ENCODE measurements at places on chromosomes 2 and 18.

DNA sequence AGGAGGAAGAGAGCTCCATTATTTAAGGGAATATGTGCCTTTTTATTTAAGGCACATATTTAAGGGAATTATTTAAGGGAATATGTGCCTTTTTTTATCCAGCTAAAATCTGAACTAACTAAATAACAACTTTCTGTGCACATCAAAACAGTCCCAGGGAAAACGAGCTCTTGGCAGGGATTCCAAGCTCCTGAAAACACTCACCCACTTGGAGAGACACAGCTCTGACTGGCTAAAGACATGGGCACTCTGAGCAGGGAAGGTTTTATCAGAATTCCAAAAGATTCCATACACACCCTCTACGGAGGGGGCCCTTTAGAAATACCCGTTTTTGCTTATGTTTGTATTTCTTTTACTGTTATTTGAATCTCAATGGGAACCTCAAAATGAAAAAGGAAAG, 181.0 kb downstream of the ZNF516 start:
- DNase-seq = no peak

- DNase-seq = no peak
These were observed 23.8 kb upstream of the PTMA start for GRCh38 chr2:231684314-231685223.

DNA sequence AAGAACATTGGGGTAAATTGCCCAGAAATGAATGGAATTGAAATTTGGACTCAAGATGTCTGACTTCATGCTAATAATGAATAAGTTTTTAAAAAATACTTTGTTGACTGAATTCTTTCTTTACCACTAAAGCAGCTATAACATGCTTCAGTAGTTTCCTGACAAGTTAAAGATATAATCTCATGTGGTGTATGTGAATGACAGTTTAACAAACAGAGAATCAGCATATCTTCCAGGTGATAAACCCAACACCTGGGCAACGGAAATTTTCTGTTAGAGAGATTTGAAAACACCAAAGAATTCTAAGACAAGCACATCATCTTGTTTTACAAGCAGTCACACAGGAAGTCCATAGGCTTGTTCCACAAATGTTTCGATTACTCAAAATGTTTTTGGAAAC, 372.6 kb upstream of the VRK2 start:
- no peak for DNase-seq

GRCh38 chr2:226187156-226187555, 612.5 kb downstream of the IRS1 start:
- no peak for DNase-seq

- no peak for DNase-seq
These were observed 61.8 kb downstream of the TBC1D8 start for GRCh38 chr2:101089419-101089818.

DNA sequence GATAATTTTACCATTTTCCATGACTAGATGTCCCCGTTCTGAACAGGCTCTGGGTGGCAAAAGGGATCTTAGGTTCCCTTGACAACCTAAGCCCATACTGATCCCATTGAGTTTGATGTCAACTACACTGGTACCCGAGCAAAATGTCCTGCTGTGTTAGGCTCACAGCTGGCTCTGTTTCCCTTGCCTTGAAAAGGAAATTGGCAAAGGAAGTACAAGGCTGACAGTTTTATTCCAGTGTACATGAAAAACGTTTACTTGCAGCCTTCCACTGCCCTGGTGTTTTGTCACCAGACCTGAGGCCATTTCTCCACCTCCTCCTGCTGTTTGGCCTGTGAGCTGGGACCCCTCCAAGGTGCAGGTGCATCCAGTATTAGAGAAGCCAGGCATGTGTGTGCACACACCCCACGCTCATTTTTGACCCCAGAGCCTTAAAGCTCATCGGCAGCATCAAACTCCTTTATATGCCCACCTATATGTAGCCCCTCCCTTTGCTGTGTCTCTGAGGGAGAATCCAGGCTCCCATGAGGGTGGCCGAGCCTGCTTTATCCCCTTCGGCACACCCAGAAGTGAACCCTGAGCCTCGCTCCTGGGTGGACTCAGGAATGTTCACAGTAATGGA, 171.3 kb downstream of the NDUFA10 start:
- DNase-seq = no peak

GRCh38 chr18:57561728-57562423, 24.6 kb downstream of the FECH start:
- no peak for DNase-seq

- no peak for DNase-seq
These were observed 34.0 kb upstream of the SESTD1 start for GRCh38 chr2:179298666-179299065.

DNA sequence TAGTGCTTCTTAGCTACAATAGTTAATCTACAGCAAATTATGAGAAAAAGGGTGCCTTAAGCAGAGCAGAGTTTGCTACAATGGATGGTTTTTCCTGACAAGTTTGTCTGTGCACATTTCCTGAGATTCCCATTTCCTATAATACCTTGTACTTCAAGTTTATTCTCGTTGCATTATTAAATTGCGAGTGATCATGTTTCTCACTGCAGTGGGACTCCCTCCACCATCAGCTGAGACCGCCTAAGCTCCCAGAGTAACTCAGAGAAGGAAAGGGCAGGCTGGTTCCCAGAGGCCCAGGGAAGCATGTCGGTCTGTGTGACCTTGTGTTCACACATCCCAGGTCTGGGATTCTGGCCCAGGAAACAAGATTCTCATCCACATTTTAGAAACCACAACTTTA, 162.1 kb downstream of the ARL4C start:
- DNase-seq = no peak

GRCh38 chr2:95074663-95075439, 46.8 kb downstream of the MRPS5 start:
- DNase-seq = peak; percentile 23

- no peak for DNase-seq
These were observed 117.9 kb upstream of the ID2 start for GRCh38 chr2:8563814-8564474.

DNA sequence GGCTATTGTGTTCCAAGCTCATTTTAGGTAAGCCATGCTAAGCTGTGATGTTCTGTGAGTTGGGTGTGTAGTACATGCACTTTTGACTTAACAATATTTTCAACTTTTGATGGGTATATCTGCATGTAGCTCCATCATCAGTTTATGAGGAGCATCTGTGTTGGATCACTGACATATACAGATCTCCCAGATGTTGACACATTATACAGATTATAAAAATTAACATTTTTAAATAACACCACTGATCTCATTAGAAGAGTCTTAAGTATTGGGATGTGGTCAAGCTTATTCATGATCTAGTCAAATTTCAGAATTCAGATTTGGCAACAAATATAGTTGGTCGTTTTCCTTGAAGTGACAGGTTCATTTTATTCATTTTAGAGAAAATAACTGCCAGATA, 51.7 kb downstream of the CAB39 start:
- no peak for DNase-seq

GRCh38 chr18:12852566-12853315, 31.3 kb downstream of the PTPN2 start:
- no peak for DNase-seq

DNA sequence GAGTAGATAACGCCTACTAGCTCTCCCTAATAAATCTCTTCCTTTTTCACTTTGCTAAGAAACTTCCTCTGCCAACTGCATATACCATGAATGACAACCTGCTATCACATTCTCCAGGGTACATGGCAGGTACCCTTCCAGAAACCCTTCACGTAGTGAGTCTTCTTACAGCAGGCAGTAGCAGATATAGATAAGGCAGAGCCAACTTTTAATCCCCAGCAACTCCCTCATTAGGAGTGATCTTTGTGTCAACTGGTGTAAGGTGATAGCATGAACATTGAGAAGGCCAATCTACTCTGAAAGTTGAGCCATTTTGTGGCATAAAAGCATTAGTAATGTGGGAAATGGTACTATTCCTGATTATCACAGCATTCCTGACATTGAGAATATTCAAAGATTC, 5.7 kb upstream of the STK17B start:
- no peak for DNase-seq

DNA sequence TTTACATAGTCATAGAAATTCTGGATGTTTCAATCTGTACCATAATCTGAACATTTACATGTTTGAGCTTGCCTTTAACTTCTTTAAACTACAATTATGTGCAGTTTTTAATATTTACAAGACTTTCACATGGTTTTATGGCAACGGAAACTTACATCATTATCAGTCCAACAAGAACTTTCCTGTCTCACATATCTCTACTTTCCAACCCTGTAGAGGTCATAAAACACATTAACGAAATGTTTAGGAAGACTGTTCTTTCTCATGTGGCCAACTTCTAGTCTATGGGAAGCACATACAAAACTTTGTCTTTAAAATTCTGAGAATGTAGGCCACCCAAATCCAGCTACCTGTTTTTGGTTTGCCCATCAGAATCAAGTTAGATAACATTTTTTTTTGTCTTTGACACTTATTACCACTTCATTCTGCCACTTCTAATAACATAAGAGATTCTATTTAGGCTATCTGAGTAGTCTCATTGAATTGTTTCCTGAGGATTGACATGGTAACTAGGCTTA, 693.2 kb downstream of the KCNJ3 start:
- DNase-seq = no peak

GRCh38 chr18:25786758-25787157, 303.7 kb downstream of the SS18 start:
- DNase-seq = no peak

DNA sequence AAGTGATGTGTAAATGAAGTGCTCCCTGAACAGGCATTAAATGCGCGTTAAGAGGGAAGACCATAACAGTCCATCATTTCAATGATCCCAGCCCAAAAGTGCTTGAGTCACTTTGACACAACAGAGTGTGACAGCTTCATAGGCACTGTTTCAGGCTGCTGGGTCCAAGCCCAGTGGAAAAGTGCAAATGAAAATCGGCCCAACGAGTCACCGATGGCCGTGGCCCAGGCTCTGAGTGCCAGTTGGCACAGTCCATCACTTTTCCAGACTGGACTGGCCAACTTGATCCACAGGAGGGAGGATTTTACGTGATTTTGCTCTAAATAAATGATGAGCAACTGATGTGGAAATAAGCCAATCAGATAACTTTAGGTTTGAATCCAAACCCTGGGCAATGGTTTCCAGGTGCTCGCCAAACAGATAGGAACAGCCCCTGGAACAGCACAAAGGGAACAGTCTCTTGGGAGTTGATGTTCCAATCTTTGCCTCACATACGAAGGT, 114.0 kb downstream of the SP3 start:
- DNase-seq = no peak

DNA sequence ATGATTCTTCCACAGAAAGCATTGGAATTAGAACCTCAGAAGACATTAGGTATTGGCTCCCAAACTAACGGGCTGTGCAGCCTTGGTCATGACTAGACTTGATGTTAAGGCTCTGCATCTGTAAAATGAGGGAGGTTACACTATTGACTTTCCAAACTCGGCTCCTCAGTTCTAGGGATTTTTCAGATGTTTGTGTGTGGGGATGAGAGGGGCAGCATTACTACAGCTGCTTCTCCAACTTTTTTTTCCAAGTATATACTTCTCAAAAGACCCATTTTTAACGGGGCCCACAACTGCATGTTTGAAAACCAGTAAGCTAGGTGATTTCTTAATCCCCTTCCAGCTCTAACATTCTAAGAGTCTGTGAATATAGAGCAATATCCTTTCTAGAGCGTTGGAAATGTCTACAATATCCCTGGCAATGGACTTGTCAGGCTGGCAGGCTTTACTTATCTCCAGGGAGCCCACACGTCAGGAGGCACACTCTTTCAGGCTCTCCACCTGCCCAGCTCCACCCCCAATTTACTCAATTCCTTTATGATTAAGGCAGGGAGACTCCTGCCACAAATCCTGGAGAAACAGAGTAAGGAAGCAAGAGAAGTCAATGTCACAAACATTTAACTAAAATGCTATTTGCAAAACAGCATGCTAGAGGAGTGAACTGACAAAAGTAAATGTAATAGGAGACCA, 844 bp upstream of the MPV17 start:
- no peak for DNase-seq

DNA sequence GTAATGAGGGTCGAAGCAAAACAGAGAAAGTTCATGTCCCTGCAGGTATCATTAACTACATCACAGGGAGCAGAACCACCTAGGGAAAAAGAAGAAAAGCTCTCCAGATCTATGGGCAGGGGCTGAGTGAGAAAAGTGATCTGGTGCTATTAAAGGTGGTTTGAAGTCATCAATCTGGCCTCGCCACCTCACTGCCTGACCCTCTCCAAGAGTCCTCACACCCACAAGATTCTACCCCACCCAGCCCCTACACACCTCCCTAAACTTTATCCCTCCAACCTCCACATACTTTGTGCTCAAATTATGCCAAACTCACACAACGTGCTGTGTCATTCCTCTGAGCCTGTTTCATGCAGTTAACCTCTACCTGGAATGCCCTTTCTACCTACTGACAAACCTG, 2.2 kb downstream of the GALNT14 start:
- DNase-seq = no peak

DNA sequence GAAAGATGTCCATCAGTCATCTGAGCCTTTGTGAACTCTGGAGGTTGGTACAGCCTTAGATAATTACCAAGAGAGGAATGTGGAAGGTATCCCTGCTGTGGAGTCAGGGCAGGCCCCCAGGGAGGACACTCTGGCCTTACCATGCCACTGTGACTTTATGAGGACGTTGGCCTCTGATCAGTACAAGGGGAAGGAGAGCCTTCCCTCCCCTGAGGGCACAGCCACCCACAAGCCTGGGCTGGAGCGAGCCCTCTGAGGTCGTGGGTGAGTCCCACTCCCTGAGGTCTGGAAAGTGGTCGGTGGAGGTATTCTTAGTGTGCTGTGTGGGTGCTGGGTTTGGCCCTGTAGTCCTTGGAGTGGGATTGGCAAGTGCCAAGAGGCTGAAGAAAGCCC, 91.6 kb downstream of the STPG4 start:
- no peak for DNase-seq

- no peak for DNase-seq
These were observed 279.8 kb downstream of the ZNF385B start for GRCh38 chr2:179581605-179582004.

DNA sequence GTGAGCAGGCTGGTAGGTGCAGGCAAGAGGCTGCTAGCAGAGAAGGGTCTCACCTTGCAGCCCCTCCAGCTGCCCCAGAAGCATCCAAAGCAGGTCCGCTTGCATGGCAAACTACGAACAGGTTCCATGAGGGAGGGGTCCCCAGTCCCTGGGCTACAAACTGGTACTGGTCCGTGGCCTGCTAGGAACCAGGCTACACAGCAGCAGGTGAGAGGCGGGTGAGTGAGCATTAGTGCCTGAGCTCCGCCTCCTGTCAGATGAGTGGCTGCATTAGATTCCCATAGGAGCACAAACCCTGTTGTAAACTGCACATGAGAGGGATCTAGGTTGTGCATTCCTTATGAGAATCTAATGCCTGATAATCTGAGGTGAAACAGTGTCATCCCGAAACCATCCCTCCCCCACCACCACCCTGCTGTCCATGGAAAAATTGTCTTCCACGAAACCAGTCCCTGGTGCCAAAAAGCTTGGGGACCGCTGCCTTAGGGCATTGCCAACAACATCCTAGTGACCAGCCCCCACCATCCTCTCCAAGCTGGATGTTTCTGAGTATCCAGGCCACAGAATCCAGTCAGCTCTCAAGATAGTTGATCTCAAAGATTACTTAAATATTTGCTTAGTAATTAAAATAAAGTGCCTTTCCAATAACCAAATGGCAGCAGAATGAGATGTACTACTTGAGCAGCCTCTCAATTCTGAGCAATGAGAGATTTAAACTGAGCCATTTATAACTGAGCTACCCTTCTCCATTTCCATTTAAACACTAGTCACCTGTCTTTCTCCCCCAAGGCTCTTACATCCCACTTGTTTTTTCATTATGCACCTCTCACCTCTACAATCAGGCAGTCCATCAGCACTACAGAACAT, 32.4 kb downstream of the LRP2 start:
- DNase-seq = no peak

- no peak for DNase-seq
These were observed 663.0 kb upstream of the FANCL start for GRCh38 chr2:58904095-58904494.

GRCh38 chr2:5749347-5749746, 57.2 kb downstream of the SOX11 start:
- DNase-seq = no peak

All from activated T-helper 9 cell treated with anti-CD3 and anti-CD28 coated beads, Interleukin-2, amount 50 U/mL, for 16 hours (primary cell).